ENCODE measurements at places on chromosomes 4 and X.

- DNase-seq, result no peak
Measured at GRCh38 chr4:140135529-140136088, 18.4 kb downstream of the MAML3 start.

- no peak for DNase-seq
Measured at GRCh38 chrX:49999087-49999486, 76.7 kb downstream of the CLCN5 start.

DNA sequence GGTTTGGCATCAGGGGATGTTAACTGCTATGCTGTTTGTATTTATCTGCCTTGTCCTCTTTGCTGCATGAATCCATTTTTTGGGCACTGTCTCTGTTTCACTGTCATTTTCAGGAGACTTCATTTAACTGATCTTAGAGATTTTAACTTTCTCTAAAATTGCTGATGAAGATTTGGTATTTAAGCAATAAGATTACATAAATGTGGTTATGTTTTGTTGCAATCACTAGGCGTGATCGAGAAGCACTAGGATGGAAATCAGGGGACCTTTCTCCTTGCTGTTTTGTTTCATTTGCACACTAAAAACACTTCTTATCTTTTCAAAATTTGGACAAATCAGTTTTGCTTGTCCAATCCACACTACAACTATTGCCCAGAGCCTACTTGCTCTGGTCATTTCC is 15.4 kb downstream of the CXCL2 start:
- DNase-seq, result no peak

DNA sequence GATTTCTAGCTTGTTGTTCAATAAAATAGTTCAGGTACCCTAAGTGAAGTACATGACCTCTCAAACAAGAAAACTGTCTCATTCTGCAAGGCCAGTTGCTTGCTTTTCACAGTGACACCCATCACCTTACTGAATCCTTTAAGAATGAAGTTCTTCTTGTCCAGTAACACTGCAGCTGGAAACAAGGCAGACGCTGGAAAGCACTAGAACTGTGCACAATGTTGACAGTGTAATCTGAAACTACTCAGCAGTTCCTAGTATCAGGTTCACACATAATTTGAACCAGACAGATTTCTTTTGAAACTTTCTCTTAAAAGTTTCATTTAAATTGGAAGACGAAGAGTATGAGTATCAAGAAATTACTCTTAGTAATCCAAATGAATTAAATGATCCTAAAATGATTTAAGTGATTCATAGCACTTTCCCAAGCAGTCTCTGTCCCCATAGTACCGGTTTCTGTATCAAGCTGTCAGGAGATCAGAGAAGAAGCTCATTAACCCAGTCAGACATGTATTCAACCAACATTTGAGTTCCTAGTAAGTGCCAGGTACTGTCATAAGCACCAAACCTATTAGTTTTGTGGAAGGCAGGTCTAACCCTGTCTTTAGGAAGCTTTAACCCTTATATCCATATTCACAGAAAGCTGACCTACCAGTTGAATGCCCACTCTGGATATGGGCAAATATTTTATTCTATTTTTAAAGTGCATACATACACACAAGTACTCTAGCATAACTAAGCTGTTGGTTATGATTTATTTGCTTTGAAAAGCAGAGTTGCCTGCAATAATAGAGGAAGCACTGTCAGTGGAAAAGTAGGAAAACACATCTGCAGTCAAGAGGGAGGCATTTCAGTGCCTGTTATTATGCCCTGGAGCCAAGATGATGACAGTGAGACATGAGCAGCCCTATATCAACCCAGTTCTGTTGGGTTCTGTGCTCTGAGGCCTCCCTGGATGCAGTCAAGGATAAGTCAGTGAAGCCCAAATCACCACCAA is 63.6 kb downstream of the PALLD start:
- no peak for DNase-seq

DNA sequence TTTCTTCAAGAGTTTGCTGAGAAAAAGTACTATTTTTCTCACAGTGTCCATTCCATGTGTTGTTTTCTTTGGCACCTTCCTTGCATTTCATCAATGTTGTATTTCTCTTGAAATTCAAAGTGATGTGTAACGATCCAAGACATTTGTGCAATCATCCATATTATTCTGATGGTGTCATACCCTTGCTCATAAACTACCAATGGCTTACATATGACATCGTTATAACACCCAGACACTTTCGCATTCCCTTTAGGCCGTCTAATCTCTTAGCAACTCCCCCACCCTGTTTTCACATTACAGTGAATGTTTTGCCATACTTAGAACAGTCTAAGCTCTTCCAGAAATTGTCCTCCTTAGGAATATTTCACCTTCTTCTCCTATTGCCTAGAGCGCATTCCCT is 1779.0 kb downstream of the PCDH7 start:
- no peak for DNase-seq

DNA sequence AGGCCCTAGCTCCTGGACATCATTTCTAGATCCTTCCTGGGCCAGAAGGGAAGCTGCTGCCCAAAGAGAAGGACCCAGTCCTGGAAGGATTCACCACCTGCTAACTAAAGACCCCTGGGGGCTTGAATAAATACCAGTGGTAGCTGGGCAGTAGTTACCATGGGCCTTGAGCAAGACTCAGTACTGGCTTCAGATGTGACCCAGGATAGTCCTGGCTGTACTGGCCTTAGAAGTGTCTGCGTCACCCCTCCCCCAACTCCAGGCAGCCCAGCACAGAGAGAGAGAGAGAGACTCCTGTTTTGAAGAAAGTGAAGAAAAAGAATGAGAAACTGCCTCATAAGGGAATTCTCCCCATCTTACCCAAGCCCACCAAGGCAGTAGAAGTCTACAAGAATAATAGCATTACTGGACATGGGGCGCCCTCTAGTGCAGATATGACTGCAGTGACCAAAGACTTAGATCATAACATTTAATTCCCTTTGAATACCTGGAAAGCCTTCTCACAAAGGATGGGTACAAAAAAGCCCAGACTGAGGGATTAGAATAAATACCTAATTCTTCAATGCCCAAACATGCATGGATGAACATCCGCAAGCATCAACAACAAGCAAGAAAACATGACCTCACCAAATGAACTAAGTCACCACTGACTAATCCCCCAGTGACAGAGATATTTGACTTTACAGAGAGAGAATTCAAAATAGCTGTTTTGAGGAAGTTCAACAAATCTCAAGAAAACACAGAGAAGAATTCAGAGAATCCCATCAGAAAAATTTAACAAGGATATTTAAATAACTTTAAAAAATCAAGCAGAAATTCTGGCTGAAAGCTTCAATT is 171.8 kb downstream of the HNRNPD start:
- peak; percentile 11 for DNase-seq

DNA sequence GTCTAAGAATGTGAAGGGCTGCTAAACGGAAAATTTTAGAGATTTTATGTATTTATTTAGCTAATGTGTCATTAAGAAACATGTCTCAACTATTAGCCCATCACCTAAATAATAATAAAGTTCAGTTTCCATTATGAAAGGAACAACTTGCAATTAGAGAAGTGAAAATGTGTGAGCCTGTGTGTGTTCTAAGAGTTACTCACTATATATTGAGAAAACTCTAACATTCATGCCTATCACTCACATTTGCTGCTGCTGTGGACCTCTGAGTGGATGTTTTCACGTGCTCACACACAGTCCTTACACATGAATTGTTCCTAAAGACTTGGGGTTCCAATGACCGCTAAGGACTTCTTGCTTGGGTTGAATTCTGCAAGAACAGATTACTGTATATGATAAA is 364.0 kb downstream of the TMA16 start:
- no peak for DNase-seq

- DNase-seq, result no peak
Measured at GRCh38 chr4:130747842-130748241, 1651.9 kb downstream of the C4orf33 start.

DNA sequence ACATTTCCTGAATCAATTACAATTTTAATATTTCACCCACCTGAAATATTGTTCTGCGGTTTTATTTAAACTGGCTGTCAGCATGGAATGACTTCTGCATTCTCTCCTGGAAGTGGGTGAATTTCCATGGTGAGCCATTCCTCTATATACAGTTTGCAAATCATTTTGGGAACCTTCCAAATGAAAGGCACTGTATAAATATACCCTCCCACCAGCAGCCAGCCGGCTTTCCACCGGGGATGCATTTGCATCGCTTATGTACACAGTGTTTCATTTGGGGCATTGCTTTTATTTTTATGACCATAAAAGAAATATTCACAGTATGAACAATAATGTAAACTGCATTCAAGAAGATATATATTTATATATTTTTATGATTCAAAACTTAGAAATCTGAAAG is 4.7 kb upstream of the IL1RAPL1 start:
- no peak for DNase-seq

DNA sequence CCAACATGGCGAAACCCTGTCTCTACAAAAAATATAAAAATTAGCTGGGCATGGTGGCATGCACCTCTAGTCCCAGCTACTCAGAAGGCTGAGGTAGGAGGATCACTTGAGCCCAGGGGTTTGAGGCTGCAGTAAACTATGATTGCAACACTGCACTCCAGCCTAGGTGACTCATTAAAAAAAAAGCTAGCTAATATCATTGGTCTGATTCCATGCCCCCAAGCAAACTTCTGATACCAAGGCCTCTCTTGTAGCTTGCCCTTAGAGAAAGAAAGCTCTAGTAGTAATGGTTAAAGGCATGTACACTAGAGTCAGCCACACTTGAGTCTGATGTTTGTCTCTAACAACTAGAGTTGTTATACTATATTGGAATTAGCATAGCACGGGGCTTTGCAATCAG is 32.6 kb upstream of the PHF8 start:
- DNase-seq, result no peak

DNA sequence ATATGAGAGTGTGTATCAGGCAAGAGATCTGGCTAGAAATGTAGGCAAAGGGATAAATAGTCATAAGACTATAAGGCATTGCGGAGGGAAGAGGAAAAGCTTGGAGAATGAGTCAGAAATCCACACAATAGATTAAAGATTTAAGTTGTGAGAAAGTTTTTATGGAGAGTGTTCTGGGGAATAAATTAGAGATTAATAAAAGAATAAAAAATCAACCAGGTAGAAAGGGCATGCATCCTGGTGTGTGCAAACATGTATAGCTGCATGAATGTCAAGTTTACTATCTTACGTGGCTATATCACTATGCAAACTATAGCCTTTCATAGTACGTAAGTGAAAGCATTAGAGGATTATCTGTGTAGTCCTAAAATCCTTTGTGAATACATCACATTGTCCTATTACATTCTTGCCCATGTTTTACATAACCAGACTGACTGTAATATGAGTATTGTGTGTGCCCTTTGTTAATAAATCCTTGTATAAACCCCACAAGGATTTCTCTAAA is 36.9 kb downstream of the SNCA start:
- DNase-seq, result no peak

DNA sequence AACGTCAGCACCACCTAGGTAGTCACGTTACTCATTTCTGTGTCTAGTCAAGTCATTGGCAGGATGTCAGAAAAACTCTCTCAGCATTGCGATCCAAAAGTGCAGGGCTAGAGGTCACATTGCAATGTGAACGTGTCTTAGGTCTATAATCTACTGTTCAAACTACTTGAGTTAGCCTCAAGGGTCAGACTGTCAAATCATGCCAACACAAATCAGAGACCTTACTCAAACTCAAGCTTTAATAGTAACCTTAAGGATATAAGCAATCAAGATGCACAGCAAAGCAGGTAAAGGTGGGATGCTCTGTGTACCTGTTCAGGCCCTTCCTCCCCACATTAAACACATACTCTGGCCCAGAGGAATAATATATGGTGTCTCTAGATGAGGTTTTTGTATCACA is 114.4 kb upstream of the NOCT start:
- no peak for DNase-seq

DNA sequence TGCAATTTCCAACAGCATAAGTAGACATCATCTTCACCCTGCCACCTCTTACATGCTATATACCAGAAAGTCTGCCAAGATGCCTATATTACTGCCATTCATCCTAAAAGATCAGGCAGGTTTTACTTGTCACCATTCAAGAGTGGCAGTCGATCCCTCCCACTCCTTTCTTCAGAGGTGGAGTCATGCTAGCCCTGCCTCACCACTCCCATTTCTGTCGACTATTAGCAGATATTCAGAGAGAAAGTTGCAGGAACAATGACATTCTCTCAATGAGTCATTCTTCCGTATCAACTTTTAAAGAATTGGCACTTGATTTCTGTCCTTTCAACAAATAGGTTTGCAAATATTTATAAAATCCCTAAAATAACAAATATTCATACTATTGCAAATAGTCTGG is 1060.1 kb downstream of the ADGRL3 start:
- no peak for DNase-seq

GRCh38 chrX:109826954-109827708 is 94.1 kb upstream of the ACSL4 start:
- no peak for DNase-seq

DNA sequence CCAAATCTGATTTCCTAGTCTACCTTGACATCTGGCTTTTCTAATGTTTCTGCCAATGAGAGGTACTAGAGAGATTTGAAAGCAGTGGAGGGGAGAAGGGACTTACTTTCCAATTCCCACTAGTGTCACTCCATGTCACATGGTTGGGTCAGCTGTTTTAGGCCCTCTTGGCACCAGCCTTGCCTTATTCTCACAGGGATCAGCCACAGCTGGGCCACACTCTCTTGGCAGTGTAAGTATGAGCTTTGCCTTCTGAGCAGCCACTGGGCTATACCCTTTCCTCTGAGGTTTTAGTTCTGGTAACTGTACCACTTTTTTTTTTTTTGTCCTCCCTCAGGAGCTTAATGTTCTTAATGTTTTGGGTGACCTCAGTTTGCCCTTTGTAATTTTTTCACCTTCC is 10.2 kb upstream of the ADH1C start:
- DNase-seq, result no peak

GRCh38 chrX:120207009-120207605 is 43.5 kb upstream of the ZBTB33 start:
- no peak for DNase-seq

DNA sequence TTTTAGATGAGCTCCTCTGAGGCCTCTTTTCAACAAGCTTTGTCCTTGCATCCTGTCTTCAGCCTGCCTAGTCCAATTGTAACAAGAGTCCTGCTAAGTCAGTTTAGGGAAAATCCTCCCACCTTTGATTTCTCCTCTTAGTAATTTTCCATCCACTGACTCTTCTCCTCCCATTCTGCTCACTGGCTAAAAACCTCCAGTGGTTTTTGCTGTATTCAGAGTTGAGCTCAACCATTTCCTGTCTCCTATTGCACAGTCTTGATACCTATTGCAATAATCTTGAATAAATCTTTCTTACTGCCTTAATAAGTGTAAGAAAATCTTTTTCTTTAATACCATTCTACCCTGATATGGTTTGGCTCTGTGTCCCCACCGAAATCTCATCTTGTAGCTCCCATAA is 117.8 kb upstream of the ENPP6 start:
- DNase-seq, result no peak

DNA sequence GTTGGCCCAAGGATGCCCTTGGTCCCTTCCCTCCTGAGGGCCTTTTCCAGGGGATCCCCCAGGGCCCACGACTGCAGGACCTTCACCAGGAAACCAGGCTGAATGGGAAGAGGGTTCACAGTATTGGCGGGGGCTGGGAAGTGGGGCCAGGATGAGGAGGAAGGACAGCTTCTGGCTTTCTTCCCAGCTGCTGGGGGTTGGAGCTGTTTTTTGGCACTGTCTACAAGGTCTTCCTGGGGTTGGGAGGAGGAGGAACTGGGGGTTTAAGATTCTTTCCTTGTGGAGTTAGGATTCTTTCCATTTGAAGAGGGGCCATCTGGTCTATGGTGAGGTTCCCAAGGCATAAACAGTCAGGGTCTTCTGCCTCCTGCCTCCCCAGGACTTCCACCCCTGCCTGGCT is 64.8 kb downstream of the KIF4A start:
- no peak for DNase-seq

GRCh38 chrX:99397879-99398278 is 1012.2 kb downstream of the PCDH19 start:
- no peak for DNase-seq

All from activated CD8-positive, alpha-beta memory T cell treated with anti-CD3 and anti-CD28 coated beads for 1 hour (primary cell).